ENCODE measurements at places on chromosomes 1 and 21.

- peak; percentile 27 for DNase-seq
Observed at GRCh38 chr1:52127181-52128180, 14.4 kb upstream of the ZFYVE9 start.

- DNase-seq, result peak; percentile 22
Observed at GRCh38 chr1:155000726-155001424, 1.7 kb upstream of the ZBTB7B start.

GRCh38 chr1:180360333-180361075, 130.4 kb downstream of the LHX4 start:
- no peak for DNase-seq

- DNase-seq, result no peak
Observed at GRCh38 chr1:243469497-243469896, 213.7 kb downstream of the SDCCAG8 start.

DNA sequence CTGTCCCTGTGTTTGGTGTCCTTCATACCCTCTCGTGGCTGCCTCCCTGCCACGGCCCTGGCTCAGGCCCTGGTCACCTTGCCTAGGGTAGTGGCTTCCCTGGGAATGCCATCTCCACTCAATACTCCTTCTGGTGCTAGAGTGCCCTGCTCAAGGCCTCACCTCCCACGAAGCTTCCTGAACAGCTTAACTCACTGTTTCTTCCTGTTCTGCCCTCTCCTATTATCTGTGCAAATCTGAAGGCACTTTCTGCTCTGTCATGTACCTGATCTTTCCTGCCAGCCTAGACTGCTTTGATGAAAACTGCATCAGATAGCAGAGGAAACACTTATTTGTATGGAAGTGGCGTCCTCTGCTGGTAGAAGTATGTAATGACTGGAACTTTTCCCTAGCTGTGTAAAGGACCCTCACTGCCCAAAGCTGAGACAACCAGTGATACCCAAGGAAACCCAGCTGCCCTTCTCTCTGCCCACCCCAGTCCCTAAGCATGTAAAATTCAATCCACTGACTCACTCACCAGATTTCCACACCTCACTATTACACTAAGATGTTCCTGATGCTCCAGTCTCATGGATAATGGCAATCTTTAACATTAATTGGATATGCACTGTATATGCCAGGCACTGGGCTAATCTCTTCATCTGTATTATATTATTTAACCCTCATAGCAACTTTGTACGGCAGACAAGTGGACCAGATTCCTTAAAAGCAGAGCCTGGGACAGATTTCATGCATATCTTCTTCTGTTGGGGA, 36.2 kb upstream of the BTG2 start:
- peak; percentile 34 for DNase-seq

GRCh38 chr21:42690586-42690985, 37.2 kb downstream of the PDE9A start:
- no peak for DNase-seq

GRCh38 chr1:92953491-92953890, 7.8 kb downstream of the DIPK1A start:
- no peak for DNase-seq

GRCh38 chr1:92924501-92924900, 36.8 kb downstream of the DIPK1A start:
- no peak for DNase-seq

- no peak for DNase-seq
Observed at GRCh38 chr21:36254106-36254941, 65.7 kb upstream of the MORC3 start.

- DNase-seq, result no peak
Observed at GRCh38 chr1:208058267-208058666, 147.3 kb upstream of the CD34 start.

DNA sequence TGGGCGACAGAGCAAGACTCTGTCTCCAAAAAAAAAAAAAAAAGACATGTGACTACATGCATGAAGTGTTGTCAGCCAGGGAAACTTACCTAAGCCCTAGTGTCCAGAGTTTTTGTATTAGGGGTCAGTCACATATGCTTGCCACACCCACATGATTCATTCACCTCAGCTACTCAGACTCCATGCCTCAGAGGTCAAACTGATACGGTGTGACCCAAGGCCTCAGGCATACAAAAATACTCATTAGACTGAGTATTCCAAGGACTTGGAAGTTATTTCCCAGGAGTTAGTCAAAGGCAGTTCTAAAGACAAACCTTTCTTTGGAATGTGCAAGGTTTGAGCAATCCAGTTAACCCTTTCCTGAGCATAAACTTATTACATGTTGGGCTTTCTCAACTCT, 6.3 kb upstream of the TRIM33 start:
- no peak for DNase-seq

GRCh38 chr21:34110594-34111202, 37.3 kb downstream of the MRPS6 start:
- DNase-seq, result no peak

- DNase-seq, result no peak
Observed at GRCh38 chr1:111754984-111755330, 744 bp upstream of the DDX20 start.

DNA sequence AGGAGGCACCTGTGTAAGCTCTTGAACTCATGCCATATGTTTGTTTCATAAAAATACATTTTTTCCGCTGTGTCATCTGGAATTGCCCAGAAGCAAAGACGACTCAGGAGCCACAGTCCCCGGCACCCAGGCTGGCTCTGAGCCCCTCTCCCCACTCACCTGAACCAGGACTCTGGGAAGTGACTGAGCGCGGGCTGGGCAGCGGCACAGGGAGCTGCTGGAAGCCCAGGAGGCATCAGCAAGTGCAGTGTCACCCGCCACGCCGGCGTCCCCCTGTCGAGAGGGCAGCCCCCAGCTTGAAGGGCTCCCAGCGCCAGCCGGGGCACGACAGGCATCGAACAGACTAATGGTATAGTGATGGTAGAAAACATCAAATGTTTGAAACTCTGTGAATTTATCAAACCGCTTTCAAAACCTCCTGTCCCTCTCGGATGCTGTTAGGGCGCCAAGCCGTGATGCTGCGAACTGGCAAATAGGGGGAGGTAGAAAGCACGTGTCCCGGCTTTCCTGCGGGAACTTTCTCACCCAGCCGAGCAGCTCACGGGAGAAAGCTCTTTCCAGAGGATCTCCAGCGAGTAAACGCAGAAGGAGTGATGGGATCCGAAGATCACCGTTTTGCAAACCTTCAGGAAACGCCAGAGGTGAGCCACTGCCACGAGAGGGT, 57.8 kb upstream of the COL18A1 start:
- DNase-seq, result no peak

GRCh38 chr1:31264790-31265386, 25.2 kb upstream of the NKAIN1 start:
- no peak for DNase-seq

- DNase-seq, result no peak
Observed at GRCh38 chr1:29502225-29502910, 266.0 kb downstream of the PTPRU start.

DNA sequence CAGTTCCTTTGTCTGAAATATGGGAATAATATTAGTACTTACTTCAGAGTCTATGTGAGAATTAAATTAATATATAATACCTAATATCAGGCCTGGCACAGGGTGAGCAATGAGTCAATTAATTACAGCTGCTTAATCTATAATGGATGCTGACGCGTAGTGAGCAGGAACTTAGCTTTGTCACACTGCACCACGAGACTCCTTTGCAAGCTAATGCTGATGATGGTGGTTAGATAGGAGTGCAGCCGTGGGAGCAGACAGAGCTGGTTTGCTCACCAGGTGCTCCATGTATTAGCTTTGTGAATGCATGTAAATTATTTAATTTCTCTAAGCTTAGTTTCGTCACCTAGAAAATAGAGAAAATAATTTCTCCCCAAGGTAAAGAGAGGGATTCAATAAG, 35.1 kb downstream of the KCNJ15 start:
- DNase-seq, result no peak

DNA sequence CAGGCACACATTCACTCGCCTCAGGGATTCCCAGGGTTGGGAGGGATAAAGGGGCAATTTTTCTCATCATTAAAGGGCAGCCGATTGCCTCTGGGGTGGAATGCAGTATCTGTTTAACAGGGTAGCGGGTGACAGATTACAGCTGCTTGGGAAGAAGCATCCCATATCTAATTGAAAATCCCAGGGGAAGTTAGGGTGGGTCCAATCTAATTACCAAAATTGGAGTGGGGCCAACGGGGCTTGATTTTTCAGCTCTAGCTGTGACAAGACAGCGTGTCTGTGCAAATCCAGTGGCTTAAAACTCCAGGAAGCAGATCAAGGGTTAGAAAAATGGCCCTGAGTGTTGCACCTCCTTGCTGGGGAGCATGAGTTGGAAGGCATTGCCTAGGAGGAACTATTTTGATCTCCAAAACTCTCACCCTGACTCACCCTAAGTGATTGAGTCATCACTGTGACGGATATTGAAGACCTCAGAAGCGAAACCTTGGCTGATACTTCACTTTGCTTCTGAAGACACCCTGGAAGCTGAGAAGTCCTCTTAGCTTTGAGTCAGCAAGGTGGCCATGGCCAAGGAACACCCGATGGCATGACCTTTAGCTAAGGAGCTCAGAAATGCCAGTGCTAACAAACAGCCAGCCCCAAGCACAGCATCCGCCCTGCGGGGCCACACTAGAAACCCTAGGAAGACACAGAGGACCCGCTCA, 46.0 kb downstream of the GRHL3 start:
- DNase-seq, result no peak

GRCh38 chr21:20276954-20277353, 721.3 kb upstream of the NCAM2 start:
- no peak for DNase-seq

GRCh38 chr1:41662061-41662764, 177.7 kb upstream of the EDN2 start:
- DNase-seq, result no peak

Data from NCI-H1417 treated with DMSO at 0.1 percent for 48 hours (cell line).